ENCODE measurements at places on chromosomes 11 and 22.

GRCh38 chr22:36383110-36383581, 4.6 kb downstream of the MYH9 start:
- peak; percentile 76 for DNase-seq

DNA sequence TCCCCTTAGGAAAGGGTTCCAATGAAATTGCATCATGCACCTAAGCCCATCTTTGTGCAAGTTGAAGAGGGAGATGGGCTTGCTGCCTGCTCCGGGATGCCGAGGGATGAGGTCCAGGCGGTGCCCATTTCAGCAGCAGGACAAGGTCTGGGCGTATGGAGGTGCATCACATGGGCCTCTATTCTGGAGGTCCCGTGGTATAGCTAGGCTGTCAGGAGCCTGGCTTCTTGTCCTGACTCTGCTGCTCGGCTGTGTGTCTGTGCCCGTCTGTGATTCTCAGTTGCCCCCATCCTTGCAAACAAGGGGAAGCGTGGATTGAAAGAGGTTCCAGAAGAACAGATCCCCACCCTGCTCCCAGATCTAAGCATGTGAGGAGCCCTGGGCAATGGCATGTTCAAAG, 130.0 kb downstream of the OSBP2 start:
- no peak for DNase-seq

GRCh38 chr11:32029721-32030120, 61.2 kb upstream of the RCN1 start:
- no peak for DNase-seq

DNA sequence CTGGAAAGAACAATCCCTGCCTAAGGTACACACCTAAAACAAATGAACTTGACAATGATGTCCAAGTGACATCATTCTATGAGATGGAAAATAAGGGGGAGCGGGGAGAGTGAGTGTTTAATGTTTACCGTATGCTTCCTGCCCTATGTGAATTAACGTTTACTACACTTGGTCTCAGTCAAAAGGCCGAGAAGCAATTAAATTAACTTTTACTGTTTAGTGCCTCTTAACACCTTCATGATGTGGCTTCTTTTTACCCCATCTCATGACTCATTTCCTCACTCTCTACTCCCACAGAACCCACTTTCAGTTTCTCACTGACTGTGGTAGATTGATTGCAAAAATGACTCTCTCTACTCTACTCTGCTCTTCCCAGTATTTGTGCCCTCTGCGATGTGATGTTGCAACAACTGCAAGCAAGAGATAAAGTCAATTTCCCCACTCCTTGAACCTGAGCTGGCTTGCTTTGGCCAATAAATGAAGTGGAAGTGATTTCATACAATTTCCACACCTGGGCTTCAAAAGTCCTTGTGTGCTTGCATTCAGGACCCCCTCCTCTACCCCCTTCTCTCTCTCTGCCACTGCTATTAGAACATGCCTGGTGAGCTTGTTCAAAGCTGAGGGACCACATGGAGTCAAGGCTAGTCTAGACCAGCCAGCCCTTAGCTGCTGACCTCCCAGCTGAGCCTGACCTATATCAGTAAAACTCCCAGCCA, 11.6 kb upstream of the ALKBH3 start:
- peak; percentile 35 for DNase-seq

- DNase-seq = peak; percentile 6
These were observed 777 bp downstream of the LTO1 start for GRCh38 chr11:69674267-69674885.

- no peak for DNase-seq
These were observed 19.1 kb downstream of the POU2AF2 start for GRCh38 chr11:111264646-111265045.

GRCh38 chr11:18317551-18317950, 4.4 kb downstream of the HPS5 start:
- no peak for DNase-seq

GRCh38 chr11:14554959-14555358, 34.8 kb upstream of the PSMA1 start:
- no peak for DNase-seq

DNA sequence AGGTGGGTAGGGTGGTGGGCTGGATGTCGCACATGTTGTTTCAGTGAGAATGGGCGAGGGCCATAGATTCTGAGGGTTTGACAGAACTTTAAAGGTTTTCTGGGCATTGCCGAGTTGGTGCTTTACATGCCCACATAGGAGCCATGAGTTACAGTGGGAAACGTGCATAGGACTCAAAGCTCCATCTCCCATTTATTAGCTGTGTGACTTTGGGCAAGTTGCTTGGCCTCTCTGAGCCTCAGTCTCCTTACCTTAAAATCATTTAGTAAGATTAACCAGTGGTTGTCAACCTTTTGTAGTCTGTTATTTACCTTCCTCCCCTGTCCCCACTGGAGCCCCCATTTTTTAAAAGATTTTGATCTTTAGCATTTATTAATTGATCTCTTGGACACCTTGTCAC, 67.4 kb downstream of the SYT13 start:
- no peak for DNase-seq

DNA sequence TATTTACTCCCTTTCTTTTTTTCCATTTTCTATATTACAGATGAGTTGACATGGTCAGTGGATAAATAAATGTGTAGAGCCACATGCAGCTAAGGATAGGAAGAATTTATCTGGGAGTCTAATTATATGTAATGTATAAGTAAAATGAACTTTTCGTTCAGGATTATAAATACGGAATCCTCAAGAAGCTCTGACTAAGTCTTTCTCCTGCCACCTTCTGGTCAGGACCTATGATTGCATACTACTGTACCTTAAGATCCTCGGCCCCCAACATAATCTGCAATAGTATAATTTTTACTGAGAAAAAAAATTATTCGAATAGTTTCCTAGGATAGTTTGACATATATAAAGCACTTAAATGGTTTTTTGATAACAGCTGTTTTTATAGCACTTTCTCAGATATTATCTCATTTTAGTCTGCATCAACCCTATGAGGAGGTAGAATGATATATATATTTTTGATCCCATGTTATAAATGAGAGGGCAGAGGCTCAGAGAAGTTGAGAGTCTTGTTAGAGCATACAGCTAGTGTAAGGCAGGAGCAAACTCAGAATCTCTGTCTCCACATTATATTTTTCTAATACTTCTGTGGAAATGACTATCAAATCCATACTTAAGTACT, 36.1 kb downstream of the CCDC90B start:
- no peak for DNase-seq

GRCh38 chr22:27919942-27920755, 1.1 kb upstream of the PITPNB start:
- DNase-seq = no peak

DNA sequence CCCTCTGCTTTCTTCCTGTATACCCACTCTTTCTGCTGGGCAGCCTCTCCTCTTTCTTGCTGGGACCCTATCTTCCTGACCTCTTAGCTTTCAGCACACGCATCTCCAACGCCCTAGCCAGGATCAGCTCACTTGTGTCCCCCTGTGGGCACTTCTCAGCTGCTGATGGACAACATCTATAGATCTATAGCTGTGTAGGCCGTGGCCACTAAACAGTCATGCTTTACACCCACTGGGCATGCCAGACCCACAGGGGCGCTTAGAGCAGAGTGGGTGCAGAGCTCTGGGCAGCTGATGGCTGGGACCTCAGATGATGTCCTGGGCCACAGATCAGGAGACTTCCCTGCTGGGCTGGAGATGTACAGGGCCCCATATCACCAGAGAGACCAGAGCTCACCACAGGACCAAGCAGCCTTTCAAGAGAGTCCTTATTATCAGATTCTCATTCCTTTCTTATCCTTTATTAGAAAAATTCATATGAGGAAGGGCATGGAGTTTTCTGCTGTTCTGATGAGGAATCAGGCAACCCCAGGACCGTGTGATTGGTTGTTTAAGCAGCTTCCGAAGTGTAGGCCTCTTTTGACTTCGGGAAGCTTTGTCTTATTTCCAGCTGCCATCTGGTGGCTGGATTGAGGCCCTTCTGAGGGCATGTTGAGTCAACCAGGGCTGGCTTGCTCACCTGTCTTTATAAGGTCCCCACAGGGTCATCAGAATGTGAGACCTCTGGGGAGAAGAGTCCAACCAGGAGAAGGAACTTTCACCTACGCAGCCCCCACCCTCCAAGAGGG, 60.5 kb downstream of the OSBP2 start:
- DNase-seq = peak; percentile 70

DNA sequence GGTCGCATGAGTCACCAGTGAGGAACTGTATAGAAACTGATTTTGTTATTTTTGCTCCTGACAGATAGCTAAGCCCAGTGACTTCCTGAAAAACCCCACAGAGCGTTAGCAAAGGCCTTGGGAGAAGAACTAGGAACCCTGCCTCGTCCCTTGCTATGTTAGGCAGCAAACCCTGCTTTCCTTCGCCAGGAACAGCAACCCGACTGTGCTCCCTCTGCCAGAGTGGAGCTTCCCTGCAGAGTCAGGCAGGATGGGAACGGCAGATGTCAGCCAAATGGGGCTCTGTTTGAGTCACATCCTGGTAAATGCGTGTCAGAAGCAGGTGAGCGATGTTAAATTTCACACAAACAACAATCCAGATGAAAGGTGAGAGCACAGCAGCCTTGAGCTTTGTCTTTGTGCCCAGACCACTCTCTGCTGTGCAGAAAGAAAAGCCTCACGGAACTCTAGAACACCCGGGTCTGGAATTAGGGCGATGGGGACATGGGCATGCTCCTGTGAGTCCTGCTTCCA, 186.6 kb downstream of the ADAMTS15 start:
- DNase-seq = no peak

GRCh38 chr22:17634696-17635095, 3.9 kb upstream of the BCL2L13 start:
- no peak for DNase-seq

DNA sequence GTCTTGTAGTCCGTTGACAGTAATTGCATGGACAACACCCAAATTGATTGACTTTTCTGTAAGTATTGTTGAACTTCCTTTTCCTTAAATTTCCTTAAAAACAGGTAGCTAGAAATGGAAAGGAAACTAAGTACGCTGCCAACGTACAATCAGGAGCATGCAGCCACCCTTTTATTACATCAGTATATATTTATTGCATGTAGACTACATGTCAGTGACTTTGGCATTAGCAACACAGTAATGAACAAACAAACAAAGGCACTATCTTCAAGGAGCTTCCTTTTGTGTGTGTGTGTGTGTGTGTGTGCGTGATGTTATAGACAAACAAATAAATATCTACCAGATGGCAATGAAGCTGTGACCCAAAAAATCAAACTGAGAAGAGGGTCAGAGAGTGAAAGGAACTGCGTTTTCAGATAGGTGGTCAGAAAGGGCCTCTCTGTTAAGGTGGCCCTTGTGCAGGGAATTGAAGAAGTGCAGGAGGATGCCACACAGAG, at the start of gene OR9Q1:
OR9Q1 (plus strand) TSS at position 447 of the 497 bp plus-strand sequence. CDS start 155,564 bp downstream, outside the sequence.
- no peak for DNase-seq

DNA sequence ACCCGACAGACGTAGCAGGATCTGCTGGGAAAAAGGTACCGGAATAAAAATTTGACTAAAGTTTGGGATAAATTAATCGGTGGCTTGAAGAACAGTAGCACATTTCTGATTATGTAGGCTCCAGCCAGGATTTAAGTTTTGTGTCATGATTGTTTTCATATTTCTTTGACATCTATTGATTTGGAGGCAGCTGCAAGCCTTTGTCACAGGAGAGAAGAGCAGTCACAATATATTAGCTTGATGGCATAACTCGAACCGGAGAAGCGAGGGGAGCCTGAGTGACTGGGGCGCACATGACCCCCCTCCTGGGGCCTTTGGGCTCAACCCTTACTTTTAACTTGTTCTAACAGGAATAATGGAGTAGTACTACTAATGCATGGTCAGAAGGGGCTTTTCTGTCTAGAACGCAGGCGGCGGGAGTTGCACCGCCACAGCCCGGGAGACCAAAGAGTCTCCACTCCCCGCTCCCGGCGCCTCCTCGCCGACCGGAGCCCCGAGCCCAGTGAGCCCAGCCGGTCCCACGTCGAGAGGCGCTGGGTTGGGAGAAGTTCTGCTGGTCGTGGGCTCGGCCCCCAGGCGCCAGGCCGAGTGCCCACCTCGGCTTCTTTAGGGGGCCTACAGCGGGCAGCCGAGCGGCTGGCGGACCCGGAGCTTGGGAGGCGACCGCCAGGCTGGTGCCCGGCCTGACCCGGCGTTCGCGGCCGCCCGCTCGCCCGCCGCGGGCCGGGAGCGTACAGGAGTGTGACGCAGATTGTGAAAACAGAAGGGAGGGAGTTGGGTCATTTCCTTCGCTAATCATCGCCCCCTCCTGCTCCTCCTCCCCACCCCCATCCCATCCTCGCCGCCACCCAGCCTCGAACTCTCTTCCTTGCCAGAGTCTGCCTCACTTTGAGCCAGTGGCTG, 15.7 kb upstream of the PAX6 start:
- no peak for DNase-seq

GRCh38 chr22:39518144-39518786, 2.1 kb upstream of the ATF4 start:
- DNase-seq = no peak

- peak; percentile 11 for DNase-seq
These were observed 16.3 kb downstream of the SPTY2D1 start for GRCh38 chr11:18617688-18618341.

- DNase-seq = no peak
These were observed 16.8 kb downstream of the GNB1L start for GRCh38 chr22:19837915-19838314.
